ENCODE measurements at places on chromosomes 3 and 15.

DNA sequence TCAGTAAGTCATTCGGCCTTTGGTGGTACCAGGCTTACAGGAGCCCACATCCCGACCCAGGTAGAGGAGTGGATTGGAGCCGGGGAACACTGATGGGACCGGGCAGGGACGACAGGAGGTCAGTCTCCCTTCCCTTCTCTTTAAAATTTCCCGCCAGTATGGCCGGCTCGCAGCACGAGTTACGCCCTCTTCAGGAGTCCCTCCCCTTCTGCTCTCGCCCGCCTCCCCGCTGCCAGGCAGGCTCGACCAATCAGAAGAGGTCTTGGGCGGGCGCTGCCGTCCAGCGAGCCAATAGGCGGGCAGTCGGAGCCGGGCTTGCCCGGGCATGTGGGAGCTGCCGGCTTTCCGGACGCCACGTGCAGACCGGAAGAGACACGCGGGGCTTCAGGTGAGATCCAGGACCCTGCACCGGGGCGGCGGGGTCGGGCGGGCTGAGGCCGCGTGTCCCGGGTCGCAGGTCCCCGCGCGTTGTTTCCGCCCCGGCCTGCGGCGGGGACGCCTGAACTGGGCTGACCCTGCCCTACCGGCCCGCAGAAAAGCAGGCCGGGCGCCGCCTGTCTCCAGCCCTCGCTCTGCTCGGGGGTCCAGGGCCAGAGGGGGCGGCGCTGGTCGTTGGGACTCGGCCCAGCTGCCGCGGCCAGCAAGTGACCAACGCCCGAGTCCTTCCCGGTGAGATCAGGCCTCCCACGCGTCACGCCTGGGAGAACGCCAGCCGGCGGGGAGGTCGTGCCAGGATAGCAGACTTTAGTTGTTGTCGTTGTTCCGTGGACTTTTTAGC, at the start of gene AEN:
AEN (plus strand) TSS at position 346 of the 778 bp plus-strand sequence. CDS start 4,870 bp downstream, outside the sequence.
- DNase-seq, result peak; percentile 96

GRCh38 chr15:95091444-95091843, 860.1 kb downstream of the MCTP2 start:
- no peak for DNase-seq

GRCh38 chr3:13874891-13875290, 5.0 kb downstream of the WNT7A start:
- DNase-seq, result no peak

DNA sequence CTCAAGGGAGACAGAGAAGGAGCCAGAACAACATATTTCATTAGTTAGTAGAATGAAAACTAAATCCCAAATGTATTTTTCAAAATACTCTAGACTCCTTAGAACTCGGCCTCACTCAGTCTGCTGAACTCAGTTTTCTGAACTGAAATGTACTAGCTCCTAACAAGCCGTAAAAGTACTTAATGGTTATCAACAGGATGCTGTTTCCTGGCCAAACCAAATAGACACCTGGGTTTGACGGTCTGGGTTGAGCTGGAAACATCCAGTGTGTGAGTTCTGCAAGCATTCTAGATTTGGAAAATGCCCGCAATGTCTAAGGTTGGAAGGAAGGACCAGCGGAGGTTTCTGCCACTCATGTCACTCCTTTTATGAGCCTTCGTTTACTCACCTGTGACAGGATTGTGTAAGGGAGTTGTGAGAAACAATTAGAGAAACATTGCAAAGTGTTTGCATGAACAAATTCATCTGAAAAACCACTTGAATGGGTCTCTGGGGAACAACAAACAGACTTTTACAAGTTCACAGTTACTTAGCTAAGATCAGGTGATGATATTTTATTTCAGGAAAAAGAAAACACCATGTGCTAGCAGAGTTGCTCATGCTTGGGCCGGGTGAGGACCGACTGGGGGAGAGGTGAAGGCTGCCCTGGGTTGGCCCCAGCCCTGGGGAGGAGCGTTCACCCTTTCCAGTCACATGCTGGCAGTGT, 151.0 kb downstream of the ALDH1A2 start:
- no peak for DNase-seq

- no peak for DNase-seq
Measured at GRCh38 chr15:60721707-60722106, 242.8 kb upstream of the ICE2 start.

DNA sequence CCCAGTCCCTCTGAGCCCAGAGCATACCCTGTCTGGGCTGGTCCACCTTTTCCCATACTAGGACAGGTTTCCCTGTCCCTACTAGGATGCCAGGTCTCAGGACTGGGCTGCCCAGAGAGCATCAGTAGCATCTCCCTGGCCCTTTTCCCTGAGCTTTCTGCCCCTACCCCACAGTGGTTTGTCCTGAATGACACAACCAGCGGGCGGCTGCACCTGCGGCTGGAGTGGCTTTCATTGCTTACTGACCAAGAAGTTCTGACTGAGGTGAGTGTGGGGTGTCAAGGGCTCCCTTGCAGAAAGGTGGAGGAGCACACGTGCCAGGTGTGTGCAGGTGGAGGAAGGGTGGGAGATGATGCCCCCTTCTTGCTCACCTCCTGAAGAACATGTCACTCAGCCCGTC, 33.5 kb downstream of the ESYT3 start:
- DNase-seq, result no peak

DNA sequence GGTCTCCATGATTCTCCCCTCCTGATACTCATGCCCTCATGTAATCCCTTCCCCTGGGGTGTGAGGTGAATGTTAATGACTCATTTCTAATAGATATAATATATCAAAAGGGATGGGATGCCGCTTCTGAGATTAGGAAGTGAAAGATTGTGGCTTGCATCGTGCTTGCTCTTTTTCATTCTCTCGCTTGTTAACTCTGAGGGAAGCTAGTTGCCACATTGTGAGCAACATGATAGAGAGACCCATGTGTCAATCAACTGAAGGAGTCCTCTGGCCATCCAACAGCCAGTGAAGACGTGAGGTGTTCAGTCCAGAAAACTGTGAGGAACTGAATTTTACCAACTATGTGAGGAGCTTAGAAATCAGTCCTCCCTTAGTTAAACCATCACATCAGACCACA, 28.9 kb upstream of the DRD3 start:
- no peak for DNase-seq

- DNase-seq, result peak; percentile 72
Measured at GRCh38 chr15:70266412-70267121, 168.8 kb upstream of the TLE3 start.

DNA sequence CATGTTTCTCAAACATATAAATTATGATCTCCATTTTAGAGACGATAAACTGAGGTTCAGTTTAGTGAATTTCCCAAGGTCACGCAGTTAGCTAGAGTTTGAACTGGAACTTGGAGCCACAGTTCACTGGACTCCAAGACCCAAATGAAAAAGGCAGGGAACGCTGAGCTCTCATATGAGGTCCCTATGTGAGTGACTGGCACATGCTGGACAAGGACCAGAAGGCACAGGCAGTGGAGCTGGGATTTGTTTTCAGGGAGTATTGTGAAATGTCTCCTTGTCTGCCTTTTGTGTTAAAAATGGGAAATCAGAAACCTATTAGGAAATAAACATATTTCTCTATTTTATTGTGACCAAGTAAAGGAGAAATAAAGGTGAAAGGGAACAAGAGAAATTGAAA, 63.5 kb downstream of the MESD start:
- DNase-seq, result no peak

GRCh38 chr3:10108091-10108490, at the start of gene FANCD2OS:
FANCD2OS (minus strand) TSS chr3:10108255; CDS start chr3:10104774, 3,481 bp downstream.
- DNase-seq, result no peak

DNA sequence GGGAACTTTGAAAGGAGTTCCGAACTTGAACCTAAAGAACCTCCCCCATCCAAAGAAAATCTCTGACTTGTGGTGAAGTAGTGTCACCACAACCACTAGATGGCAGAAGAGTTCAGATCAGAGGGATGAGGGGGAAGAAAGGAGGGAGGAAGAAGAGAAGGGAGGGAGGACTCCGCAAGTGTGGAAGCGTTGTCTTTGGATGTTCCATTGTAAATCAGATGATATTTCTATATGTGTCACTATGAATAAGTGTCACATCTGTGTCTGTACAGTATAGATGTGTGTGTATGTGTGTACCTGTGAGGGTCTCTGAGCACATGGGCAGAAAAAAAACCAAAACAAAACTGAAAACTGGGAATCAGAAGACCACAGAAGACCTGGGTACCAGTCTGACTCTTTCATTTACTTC, 16.9 kb downstream of the SLC24A1 start:
- DNase-seq, result no peak

- no peak for DNase-seq
Measured at GRCh38 chr15:80123034-80123433, 29.8 kb upstream of the FAH start.

DNA sequence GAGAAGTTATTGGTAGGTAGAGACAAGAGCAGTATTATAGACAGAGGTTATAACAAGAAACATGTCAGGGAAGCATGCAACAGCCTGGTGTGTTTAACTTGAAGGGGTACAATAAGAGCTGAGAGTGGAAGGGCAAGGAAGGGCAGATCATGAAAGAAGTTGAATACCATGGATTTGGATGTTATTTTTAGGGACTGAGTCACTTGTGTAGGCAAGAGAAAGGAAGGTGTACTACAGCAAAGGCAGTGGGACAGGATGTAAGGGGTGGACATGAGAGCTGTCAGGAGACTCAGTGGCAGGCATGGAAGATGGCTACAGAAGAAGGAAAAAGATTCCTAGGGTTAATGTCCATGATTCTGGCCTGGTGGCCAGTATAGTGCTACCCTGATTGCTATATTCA, 66.4 kb downstream of the TFG start:
- no peak for DNase-seq

DNA sequence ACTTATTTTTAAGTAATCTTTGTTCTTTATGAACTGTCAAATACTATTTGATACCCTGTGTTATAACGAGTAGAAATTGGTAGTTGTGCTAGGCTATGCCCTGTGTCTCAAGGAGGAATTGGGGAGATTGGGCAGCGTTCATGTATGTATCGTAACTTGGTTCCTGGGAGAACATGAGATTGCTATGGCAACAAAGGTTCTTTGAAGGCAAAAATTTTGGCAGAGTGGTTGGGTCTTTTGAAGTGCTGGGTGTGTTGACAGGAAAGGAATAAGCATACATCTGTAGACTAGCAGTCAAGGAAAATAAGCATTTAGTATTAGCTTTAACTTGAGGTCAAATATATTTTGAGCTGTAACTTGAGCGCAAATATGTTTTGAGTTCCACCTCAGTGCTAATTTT, 45.3 kb downstream of the TCF12 start:
- DNase-seq, result no peak

- no peak for DNase-seq
Measured at GRCh38 chr3:42773409-42773751, 327 bp upstream of the CCDC13 start.

GRCh38 chr3:188719545-188719944, 452.2 kb upstream of the TPRG1 start:
- no peak for DNase-seq

- no peak for DNase-seq
Measured at GRCh38 chr15:89766357-89767311, 9.5 kb upstream of the MESP2 start.

GRCh38 chr3:50610992-50611463, 546 bp downstream of the CISH start:
- DNase-seq, result no peak

DNA sequence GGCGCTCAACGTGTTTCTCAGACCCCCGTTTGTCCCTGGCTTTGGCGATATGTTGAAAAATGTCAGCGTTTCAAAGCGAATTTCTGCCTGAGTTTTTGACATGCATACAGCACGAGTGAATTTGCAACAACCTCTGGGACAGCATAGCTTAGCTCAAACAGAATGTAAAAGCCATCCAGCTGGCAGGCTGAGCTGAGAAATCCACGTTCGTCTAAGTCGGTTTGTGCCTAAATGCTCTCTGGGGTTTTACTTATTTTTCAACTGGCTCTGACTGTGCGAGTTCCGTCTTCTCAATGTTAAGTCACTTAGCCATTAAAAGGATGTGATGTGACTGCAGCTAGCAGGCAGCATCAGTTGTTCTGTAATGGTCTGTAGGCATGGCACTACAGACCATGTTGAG, 243.5 kb upstream of the SLCO3A1 start:
- no peak for DNase-seq

DNA sequence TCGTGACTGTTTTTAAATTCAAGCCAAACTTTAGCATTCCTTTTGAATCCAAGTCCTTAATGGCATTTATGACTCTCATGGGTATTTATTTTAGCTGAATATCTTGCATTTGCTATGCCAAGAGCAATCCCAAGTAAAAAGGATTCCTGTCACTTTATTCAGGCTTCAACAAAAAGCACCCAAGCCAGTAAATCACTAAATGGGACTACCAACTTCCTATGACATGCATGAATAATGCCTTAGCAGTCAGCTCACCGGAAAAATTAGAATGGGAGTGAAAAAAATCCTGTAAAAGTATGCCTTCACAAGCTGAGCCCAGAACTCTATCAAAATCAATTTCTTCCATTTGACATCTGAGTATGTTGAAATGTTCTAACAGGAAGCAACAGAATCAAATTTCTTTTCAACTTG, 1297.9 kb downstream of the ROBO2 start:
- DNase-seq, result no peak

DNA sequence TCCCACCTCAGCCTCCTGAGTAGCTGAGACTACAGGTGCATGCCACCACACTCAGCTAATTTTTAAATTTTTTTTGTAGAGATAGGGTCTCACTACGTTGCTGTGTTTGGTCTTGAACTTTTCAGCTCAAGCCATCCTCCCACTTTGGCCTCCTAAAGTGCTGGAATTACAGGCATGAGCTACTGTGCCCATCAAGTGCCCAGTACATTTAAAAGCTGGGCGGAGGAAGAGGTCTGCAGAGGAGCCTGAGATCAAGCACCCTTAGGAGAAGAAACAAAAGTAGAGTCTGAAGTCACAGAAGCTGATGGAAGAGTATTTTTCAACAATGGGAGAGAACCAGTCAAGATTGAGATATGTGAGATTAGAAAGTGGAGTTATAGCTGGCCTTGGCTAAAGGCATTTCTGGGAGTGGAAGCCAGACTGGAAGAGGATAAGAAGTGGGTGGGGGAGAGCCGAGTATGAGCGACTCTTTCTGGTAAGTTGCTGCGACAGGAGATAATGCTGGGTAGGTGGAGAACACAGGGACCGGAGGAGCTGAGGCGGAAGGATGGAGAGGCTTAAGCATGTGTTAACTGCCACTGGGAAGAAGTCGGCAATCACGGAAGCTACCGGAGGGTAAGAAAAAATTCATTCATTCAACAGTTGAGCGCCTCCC, 782 bp upstream of the IREB2 start:
- DNase-seq, result no peak

DNA sequence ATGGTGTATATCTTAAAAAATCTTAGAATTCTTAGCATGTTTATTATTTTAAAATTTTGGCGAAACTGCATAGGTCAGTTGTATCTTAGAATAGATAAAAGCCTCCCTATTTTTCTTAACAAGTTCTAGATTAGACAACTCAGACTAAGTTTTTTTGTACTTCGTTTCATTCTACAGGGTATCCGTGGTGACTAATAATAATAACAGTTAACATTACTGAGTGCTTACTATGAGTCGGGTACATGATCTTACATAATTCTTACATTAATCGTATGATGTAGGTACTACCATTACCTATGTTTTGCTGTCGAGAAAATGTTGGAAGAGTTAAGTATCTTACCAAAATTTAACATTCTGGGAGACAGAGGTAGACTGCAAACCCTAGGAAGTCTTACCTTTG, 60.7 kb downstream of the UBE2E2 start:
- no peak for DNase-seq

Measured in right forelimb (tissue), 1 donor.